Fibroblast of skin of left quadriceps (primary cell): ENCODE measurements at places on chromosomes 5 and 9.

DNA sequence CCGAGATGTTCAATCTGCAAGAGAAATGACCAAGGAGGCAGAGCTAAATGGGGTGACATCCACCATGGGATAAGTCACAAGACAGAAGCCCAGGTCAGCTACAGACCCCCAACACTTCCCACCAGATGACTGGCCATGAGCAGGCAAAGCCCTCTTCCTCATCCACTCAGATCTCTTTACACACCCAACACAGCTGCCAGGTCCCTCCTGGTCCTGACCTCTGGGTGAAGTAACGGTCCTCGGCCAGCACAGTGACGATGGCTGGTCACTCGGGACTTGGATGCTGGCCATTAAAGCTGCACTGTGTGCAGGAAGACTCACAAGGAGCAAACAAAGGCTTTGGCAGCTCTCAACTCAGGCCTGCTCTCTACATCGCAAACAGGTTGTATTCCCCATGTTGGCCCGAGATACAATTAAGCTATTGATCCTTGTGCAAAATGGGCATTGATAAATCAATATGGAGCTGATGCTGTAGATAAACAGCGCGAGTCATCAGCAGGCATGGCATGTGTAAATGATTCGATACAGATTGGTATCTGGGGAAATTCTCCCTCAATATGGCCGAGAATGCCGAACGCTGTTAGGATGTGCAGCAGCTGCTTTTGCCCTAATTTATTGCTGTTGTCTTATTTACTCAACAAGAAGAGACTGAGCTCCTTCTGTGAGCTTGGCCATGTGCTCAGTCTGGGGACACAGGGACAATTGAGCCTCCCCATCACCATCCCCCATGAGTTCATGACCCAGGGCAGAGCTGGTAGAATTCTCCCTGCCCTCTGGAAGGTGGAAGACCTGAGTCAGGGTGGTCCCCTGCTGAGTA, 98.7 kb downstream of the C5orf15 start:
- DNase-seq, result no peak

GRCh38 chr9:18658804-18659705, 185.1 kb downstream of the ADAMTSL1 start:
- peak; percentile 72 for DNase-seq

- peak; percentile 51 for DNase-seq
Observed at GRCh38 chr5:92337772-92338234, 954.7 kb upstream of the ARRDC3 start.

- no peak for DNase-seq
Observed at GRCh38 chr9:13264788-13265187, 14.7 kb downstream of the MPDZ start.

- DNase-seq, result no peak
Observed at GRCh38 chr9:127530206-127530941, 79.1 kb downstream of the LRSAM1 start.

- no peak for DNase-seq
Observed at GRCh38 chr5:31794009-31794408, 155.1 kb downstream of the PDZD2 start.

DNA sequence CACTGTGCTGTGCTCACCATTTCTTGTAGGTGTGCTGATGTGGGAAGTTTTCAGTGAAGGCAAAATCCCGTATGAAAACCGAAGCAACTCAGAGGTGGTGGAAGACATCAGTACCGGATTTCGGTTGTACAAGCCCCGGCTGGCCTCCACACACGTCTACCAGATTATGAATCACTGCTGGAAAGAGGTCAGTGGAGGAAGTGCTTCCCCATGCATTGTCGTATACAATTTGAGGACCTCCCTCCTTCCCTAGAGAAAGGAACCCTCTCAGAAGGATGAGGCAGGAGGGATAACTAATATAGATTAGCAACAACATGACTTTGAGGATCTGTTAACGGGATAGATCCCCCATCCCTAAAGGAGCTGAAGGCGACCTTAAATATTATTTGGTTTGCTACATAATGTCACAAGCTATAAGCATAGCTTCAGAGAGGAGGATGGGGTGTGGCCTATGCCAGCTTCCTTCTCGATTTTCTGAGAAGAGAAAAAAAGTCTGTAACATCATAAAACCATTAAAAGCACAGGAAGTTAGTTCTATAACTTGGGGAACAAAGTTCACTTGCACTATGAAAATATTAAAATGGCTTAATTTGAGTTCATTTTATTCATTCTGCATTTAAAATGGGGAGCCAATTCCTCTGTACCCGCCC, 17.0 kb upstream of the CYFIP2 start:
- no peak for DNase-seq

GRCh38 chr5:22665801-22666200, 187.3 kb downstream of the CDH12 start:
- DNase-seq, result no peak

DNA sequence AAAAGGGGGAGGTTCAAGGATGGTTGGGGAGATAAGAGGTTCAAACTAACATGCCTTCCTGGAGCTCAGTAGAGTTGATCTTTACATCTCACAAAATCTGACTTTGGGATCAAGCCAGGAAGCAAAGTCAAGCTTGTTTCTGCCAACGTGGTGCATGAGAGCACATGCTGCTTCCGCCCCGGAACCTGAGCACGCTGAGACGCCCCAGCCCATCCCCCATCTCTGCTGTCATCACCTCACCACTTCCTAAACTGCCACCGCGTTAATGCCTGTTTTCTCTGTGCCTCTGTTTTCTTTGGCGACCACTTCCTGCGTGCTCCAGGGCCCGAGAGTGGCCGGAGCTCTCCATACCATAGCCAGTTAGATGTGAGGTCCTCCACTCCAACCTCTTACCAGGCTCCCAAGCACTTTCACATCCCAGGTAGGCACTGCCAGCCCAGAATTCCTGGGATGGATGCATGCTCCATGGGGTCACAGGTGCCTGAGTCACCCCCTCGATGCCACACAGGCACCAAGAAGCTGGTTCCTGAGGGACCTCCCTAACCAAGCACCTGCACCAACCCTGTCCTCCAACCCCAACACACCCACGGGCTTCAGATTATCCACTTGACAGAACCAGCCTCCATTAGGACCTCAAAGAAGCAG, 31.2 kb upstream of the AFAP1L1 start:
- no peak for DNase-seq

DNA sequence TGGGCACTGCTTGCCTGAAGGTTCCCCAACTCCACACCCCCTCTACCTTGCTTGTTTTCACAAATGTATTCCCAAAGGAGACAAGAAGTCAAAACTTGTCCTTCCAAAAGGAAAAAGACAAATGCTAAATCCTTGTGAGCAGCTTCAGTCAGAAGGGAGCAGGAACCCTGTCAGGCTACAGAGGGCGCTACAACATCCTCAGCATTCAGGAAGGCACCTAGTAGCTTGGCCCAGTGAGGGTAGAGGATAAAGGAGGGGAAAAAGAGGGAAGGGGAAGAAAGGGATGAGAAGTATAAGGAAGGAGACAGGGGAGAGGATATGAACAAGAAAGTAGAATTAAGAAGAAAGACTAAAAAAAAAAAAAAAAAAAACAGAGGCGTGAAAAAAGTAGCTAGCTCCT, 97.5 kb downstream of the MLLT3 start:
- no peak for DNase-seq

DNA sequence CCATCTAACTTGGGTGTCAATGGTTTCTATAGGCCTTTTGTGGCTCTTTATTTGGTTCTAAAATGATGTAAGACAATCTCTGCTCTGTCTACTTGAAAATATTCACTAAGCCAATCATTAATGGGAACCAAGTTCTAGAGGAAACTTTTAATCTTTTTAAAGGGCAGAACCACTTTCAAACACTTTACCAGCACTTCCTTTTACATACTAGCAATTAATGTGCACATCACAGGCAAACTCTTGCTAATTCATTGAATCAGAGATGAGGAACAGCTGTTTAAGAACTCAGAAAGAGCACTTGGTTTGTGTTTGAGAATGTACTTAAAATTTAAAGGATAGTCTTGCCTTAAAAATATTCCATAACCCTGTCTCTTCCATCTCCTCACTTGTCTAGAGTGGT, 83.4 kb downstream of the PAPPA start:
- DNase-seq, result no peak

GRCh38 chr5:143374496-143375217, 28.8 kb downstream of the NR3C1 start:
- DNase-seq, result no peak

DNA sequence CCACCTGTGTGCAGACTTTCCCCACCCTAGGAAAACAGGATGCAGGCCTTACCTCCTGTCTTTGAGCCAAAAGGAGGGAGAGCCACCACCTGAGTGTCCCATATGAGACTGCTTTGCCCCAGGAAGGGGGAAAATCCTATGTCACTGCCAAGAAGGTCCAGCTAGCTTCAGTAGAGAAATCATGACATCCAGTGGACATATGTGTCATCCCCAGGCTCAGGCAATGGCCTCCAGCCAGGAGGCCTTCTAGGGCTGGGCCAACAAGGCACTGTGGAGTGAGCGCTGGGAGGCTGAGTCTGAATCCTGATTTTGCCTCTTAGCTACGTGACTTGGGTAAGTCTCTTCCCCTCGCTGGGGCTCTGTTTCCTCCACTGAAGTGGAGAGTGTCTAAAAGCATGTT, 60.2 kb downstream of the SMIM23 start:
- no peak for DNase-seq

DNA sequence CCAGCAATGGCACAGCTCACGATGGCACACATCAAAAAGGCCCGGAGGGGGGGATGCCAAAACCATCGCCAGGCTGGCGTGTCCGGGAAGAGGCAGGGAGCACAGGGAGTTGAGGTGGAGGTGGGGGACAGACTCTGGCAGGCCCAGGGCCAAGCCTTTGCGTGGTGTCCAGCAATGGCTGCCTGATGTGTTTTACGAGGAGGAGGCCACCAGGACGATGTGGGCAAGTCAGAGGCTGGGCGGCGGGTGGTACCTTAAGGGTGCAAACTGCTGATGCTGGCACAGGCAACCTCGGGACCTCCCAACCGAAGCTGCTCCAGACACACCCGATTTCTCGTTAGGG, 4.7 kb downstream of the VAV2 start:
- DNase-seq, result no peak

DNA sequence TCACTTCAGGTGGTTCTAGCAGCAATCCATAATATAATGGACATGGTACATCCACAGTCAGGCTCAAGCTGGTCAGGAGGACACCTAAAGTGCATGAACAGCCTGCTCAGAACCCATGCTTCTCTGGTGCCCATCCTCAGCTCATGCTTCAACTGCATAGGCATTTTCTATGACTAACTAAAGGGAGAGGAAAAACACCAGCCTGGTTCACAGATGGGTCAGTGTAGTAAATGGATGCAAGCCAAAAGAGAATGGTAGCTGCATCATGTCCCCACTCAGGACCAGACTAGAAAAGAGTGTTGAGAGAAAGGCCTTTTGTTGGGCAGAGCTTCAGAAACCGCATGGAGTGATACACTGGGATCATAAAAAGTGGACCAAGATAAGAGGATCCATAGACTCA, 556.6 kb downstream of the TLE1 start:
- DNase-seq, result no peak
